ENCODE measurements at places on chromosomes 12 and 14.

DNA sequence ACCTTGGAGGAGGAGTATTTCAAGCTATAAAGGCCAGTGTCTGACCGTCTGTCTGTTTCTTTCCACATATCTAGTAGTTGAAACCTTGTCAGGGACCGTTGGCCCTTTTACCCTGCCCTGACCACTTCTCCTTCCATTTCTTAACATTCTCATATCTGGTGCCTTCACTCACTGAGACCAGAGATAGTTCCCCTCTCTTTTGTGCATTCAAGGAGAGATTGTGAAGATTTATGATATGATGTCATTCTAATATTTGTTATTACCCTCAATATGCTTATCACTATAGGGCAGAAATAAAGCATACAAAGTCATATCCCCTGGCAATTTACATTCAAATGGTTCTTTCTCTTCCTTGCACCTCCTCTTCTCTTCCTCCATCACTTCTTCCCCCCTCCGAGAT, 83.3 kb downstream of the PLXNC1 start:
- DNase-seq: no peak

DNA sequence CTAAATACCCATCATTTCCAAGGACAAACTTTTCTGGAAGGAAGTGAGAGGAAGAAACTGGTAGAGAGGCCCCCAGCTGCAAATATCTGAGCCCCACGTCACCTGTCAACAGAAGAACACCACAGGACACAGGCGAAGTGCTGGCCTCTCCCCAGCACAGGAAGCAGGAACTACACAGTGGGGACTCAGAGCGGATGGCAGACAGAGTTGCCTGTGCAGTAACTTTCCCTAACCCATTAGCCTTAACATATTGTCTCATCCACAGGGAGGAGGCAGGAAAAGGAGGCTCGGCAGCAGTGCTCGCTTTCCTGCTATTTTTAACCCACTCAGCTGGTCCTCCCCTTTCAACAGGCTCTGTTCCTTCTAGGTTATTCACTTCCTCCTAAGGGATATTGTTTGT, 111.5 kb upstream of the TMPO start:
- no peak for DNase-seq

DNA sequence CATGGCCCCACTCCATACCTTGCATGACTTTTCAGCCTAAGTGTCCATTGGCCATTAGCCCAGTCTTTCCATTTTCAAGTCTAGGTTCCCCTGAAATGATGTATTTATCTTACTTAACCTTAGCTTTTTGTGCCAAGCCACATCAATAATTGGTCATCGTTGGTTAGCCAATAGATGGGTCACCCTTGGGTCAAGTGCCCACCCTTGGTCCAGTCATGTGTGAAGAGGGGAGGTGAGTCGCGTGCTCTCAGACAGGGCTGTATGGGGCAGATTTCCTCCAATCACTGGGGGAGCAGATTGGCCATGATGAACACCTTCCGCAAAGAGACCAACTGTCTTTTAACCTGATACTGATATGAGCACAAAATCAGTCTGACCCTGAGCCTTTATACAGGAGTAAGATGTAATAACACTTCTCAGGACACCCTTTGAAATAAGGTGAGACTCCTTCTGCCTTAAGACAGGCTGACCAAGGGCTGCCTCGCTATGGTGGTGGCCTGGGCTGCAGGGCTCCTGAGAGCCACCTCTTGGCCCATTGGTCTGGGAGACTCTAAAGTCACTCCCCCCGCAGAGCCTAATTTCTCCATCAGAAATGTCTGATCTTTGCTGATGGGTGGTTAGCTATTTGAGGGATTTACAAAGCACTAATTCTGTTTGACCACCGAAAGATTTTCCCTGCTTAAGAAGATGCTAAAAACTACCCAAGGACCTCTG, 143.2 kb downstream of the ZFP36L1 start:
- DNase-seq: no peak

DNA sequence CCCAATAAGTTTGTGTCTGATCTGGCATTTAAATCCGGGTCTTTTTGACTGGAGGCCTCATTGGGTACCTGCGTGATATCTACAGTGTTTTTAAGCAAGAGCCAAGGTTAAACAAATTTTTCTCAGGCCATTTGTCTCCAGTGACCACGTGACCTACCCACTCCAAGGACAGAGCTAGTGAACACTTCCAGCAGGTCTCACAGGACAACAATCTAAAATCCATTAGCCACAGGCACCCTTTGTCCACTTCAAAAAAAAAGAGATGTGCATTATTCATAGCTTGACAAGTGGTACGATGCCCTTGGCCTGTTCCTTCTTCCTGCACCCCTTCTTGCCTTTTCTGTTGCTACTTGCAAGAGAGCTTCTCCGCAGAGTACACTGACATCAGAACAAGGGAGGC, 109.6 kb upstream of the GSC start:
- no peak for DNase-seq

- no peak for DNase-seq
Observed at GRCh38 chr12:124883263-124884130, 19.8 kb upstream of the SCARB1 start.

DNA sequence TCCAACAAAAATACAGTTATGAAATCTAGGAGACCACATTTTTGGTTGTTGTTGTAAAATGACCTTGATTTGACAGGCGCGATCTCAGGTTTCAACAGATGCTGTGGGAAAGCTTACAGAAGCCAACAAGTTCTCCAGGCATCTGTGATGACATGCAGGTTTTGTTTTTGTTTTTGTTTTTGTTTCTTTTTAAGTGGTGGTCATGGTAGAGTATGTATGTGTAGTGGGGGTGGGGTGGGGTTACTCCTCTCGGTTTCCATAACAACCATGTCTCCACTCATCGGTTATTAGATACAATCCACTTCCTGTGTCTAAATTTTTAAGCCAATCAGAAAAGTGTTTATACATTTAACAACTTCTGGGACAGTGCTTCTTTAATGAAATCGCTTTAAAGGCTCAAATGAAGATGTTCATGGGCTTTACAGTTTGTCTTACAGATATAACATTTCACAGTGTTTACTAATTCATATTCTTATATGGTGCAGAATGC, 199.9 kb upstream of the FOXN3 start:
- DNase-seq: peak; percentile 29
